NCI-H460 (cell line): ENCODE measurements at places on chromosomes 2 and 18. TPM values are rescaled to one million over a fixed set of nuclear protein-coding genes. Genes with fewer than 3 reads are reported as not detected.

The CARF gene
- total RNA-seq: 2.2 and 5.2 TPM in 2 replicates

The CAPG gene
- total RNA-seq: 95.1 and 95.2 TPM in 2 replicates

The CIDEA gene
- total RNA-seq: not detected in 2 replicates

The ABCB11 gene
- total RNA-seq: not detected in 2 replicates

- DNase-seq: no peak
These were observed 18.7 kb upstream of the MTCL1 start for GRCh38 chr18:8686611-8687010.

- DNase-seq: no peak
These were observed 136.8 kb downstream of the ASB1 start for GRCh38 chr2:238563551-238563950.

DNA sequence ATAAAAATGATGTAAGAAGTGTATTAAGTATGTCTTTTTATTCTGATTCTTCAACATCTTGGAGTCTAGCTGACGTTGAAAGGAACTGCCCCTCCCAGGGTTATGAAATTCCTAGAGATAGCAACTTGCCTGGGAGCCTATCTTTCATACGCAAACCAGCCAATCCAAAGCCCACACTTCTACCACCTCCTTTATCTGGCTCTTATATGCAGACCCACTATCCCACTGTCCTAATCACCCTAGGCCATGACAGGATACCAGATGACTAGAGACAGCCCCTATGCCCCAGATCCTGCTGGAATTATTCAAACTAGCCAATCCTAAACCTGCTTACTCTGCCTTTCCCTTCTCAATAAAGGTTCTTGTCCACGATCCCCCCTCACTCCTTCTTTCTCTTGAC lies 11.8 kb upstream of the CDC42EP3 start:
- no peak for DNase-seq

GRCh38 chr2:290090-290722 lies 2.3 kb upstream of the ALKAL2 start:
- peak; percentile 65 for DNase-seq

DNA sequence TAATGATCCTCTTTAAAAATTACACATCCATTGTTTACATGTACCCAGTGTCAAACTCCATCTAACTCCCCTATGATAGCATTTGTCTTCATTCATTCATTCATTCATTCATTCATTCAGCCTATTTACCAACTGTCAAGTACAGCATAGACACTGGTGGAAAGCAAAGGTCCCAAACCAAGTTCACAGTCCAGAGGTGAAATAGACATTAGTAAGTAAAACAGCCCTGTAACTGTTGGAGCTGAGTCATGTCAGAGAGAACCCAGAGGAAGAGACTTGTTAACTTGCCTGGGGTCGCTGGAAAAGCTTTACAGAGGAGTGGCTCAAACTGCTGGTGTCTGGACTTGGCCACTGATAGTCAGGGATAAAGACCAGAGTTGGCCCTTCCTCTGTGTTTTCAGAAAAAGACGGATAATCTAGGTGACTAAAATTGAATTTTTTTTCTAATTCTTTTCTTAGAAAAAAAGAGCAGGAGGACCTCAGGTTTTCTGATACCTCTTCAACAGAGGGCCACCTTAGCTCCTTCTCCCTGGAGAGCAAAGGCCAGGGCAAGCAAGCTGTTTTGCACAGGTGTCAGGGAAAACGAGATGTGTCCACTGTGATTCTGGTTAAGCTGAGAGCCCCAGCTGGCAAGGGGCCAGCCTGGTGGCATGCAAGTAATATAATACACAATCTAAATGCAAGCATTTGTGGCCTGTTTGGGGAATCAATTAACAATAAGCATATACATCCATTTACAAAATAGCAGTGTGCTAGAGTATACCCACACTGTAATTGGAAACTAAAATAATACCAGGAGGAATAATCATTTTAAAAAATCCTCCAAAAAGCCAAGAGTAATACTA lies 96.7 kb upstream of the SLC14A2 start:
- DNase-seq: no peak

DNA sequence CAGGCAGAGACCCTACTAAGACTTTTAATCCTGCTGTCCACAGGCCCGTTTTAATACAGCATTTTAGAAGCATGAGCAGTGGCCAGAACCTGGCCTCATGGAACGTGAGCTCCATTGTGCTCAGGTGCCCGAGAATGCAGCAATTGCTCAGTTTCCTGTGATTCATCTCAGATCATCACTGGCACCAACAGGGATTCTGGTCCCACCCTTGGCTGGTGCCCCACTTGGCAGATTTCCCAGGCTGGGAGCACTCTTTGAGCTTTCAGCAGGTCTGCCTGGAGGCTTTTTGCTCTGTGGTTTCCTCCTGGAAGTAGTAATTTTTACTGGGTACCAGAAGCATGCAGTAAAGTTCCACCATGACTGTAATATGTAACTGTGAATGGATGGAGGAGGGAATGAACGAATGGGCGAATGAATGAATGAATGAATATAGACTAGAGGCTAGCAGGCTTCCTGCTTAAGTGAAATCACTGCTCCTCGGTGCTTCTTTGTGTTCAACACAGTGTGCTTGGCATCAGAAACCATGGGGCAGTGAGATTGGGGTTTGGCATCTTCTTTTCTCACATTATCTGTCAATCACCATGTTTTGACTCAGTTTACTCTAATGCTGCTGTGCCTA lies 312.9 kb downstream of the PRKCE start:
- DNase-seq: peak; percentile 77
